ENCODE measurements at places on chromosomes 12 and 14. TPM values are rescaled to one million over a fixed set of nuclear protein-coding genes. Genes with fewer than 3 reads are reported as not detected.

Gene RIPK3
- total RNA-seq, result 1.5 TPM

GRCh38 chr12:25242981-25243679 lies 7.6 kb downstream of the KRAS start:
- H3K4me1 ChIP-seq, result peaks cover 39% of the 10 kb centered on the region
- peaks cover 3% of the 10 kb centered on the region for H3K36me3 ChIP-seq
- peak; percentile 68 for DNase-seq
- H3K27me3 ChIP-seq, result no peaks in the 10 kb centered on the region

DNA sequence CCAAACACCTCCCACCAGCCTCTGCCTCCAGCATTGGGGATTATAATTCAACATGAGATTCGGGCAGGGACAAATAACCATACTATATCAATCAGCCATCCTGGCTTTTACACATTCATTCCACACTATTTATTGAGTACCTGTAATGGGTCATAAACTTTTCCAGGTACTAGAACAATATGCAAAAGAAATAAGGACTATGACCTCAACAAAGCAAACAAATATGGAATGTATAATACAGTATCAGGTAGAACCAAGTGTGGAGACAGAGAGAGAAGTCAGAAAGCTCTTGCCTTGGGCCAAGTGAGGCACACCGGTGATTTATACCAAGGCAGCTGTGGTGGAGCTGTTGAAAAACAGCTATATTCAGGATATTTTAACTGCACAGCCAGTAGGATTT lies 116.3 kb downstream of the TSPAN8 start:
- H3K27me3 ChIP-seq, result no peaks in the 10 kb centered on the region
- no peak for DNase-seq
- no peak overlapping the region for H3K4me3 ChIP-seq
- H3K27ac ChIP-seq, result peak overlapping the region; percentile 3
- H3K36me3 ChIP-seq, result no peaks in the 10 kb centered on the region

- H3K27ac ChIP-seq, result no peak overlapping the region
- no peaks in the 10 kb centered on the region for H3K36me3 ChIP-seq
- no peaks in the 10 kb centered on the region for H3K4me1 ChIP-seq
- H3K27me3 ChIP-seq, result no peaks in the 10 kb centered on the region
- DNase-seq, result no peak
- no peak overlapping the region for H3K4me3 ChIP-seq
Observed at GRCh38 chr14:101128478-101129321, 225.2 kb upstream of the RTL1 start.

Gene LGR5
- total RNA-seq, result 28.0 TPM

Gene NRL
- total RNA-seq, result 2.3 TPM

GRCh38 chr12:6667559-6668210 lies 4.8 kb upstream of the ING4 start:
- H3K4me3 ChIP-seq, result no peak overlapping the region
- peaks cover 5% of the 10 kb centered on the region for H3K4me1 ChIP-seq
- H3K36me3 ChIP-seq, result peaks cover 6% of the 10 kb centered on the region
- DNase-seq, result peak; percentile 72
- H3K27ac ChIP-seq, result no peak overlapping the region

Data from Caco-2 (cell line).